Stomach (tissue), 19 donors: ENCODE measurements at places on chromosomes 3 and 15. TPM values are rescaled to one million over a fixed set of nuclear protein-coding genes. Genes with fewer than 3 reads are reported as not detected.

- DNase-seq = no peak
Observed at GRCh38 chr3:64880916-64881315, 193.1 kb upstream of the ADAMTS9 start.

- no peak for DNase-seq
Observed at GRCh38 chr3:165192610-165193192, 3.5 kb downstream of the SLITRK3 start.

DNA sequence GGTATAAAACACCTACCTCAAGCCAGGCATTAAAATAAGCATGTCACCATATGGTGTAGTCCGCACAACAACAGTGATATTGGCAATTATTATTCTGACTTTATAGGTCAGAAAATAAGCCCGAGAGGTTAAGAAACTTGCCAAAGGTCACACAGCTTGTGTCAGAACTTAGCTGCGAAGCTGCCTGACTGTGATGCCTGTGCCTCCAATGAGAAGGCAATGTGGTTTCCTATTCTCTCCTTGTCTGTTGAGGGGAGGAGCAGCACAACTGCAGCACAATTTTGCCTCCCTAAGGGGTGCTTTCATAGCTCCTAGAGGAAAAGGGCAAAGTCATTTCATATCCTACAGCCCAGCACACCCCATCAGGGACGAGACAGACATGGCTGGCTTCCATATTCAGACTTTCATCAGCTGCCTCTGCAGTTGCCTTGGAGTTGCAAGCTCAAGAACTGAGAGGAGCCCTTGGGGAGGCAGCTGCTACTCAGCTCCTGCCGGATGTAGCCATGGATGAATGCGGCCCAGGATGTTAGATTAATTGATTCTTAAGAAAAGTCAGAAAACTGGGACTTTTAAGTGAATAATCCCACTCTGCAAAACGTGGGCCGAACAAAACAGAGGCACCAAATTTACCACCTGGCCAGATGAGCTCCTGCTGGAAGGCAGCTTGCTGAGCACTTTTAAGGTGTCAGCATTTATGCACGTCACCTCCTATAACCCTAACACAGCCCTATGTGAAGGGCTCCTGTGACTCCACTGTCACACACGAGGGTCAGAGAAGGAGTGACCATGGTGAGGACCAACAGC, 38.5 kb downstream of the MYO5C start:
- no peak for DNase-seq

DNA sequence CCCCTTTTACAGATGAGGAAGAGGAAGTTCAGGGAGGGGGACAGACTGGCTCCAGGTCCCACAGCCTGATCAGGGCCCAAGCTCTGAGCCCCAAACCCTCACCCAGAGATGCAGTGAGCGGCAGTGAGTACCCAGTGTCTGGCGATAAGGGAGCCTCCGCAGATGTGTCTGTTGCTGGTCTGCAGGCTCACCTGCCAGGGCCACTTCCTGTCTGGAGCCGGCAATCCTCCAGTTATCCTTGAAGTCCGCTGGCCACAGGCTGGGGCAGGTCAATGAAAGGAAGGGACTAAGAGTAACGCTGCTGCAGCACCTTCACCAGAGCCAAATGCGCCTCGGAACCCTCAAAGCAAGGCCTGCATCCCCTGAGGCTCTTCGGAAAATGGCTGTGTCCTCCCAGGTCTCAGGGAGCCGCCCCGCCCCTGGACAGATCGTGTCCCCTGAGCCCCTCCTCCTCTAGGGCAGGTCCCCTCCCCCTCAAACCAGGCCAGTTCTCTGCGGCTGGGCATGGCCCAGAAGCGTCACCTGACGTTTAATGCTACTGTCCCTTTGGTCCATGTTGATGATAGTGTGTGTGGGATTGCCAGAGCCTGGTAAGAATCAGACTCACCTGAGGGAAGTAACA, 51.5 kb downstream of the MYL3 start:
- DNase-seq = peak; percentile 53

Gene USP50
- not detected for total RNA-seq

Gene GPR27
- 2.8 TPM for total RNA-seq

Gene LMAN1L
- 83.5 TPM for total RNA-seq
